ENCODE measurements at places on chromosomes 4 and X. TPM values are rescaled to one million over a fixed set of nuclear protein-coding genes. Genes with fewer than 3 reads are reported as not detected.

DNA sequence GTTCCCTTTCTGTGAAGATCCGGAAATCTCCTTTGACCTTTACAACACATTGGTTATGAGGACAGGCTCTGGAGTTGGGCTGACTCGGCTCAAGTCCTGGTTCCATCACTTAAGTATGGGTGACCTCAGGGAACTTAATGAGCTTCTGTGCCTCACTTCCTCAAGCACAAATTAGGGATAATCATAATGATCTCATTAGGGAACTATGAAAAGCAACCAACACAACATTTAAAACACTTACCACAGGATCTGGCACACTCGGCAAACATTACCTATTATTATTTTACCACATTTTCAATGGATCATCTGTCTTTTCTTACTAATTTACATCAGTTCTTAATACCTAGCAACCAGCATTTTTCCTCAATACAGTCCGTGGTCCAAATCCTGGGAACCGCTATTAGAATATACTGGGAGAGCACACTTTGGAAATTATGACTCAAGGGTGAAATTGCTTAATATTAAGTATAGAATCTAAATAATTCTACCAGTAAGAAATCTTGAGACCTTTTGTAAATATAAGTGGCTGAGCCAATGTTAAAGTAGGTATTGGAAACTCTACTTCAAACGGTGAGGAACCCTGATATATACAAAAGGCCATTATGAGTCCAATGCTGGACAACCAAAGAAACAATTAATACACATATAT is 19.6 kb downstream of the ADGRA3 start:
- no peak for DNase-seq

DNA sequence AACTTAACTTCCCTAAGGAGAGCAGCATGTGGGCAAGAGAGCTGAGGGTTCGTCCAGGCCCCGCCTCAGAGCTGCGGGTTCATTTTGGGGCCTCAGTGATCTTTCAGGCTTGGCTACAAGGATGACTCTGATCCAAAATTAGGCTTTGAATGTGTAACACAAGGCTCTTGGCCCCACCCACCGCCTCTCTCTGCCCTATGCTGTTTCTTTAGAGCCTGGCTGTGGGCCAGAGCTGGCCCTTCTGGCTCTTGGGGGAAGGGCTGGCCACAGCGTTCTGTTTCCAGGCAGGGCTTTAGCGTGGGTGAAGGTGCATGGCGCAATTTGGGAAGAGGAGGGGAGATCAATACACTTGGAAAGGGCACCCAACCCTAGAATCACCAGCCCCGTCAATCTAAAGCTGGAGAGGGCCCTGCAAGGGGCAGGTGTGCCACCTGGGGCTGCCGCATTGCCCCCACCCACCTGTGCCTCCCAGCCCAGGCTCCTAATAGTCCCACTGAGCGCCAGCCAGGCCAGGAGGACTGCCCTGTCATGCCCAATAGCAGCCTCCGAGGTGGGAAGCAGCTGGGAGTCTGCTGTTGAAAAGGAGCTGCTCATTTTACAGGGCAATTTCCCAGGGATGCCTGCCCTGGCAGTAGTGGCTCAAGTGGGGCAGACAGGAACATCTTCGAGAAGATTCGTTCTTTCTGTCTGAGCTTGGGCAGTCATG is 84.5 kb upstream of the MAML3 start:
- peak; percentile 81 for DNase-seq

- no peak for DNase-seq
Observed at GRCh38 chrX:14505648-14506047, 23.7 kb upstream of the GLRA2 start.

DNA sequence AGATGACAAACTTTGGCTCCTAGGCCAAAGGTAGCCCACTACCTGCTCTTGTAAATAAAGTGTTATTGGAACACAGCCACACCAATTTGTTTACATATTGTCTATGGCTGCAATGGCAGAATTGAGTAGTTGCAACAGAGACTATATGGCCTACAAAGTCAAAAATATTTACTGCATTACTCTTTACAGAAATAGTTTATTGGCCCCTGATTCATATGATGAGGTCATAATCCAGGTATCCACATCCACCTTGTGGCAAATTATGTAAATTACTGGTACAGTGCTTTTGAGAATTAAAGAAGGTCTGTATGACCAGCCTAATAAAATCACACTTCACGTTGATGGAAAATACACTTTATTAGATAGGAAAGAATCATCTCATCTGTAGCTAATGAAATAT is 337.0 kb upstream of the DDX53 start:
- DNase-seq = no peak

CYTL1 gene
- 24.6 TPM for polyA plus RNA-seq

GRCh38 chr4:161206528-161207080 is 957.2 kb downstream of the FSTL5 start:
- no peak for DNase-seq

GRCh38 chrX:49661881-49662280 is 33.9 kb downstream of the PAGE1 start:
- DNase-seq = no peak

DNA sequence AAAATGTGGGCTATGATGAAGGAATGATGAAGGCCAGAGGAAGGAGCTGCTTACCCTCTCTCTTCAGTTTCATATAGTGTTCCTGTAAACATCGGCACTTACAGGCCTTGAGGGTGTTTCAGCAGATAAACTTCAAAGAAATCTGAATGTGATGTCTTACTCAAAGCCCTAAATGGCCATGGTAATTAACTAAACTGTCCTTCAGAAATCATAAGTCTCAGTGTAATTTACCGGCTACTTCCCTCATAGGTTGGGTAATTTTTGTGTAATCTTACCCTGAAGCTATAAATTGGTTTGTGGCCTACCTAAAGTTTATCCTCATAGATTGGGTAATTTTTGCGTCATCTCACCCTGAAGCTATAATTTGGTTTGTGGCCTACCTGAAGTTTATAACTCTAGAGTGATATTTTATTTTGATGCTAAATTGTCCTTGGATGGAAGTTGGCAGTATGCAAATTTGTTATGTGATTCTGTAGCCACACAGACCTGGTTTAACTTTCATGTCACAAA is 2700.3 kb downstream of the ARAP2 start:
- DNase-seq = no peak

DNA sequence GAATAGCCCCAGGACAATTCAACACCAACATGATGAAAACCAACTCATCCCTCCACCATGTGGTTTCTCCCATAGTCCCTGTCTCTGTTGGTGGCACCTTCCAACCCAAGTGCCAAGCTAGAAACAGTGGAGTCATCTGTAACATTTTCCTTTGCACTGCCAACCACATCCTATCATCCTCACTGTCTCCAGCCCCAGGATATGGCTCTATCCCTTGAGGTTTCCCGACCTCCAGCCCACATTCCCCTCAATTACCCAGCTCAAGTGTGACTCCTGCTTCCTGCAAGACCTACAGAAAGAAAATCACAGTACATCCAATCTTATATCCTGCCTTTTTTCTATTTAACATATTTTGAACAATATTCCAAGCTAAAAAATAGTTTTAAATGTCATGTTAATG is 24.2 kb downstream of the PNMA6F start:
- no peak for DNase-seq
